ENCODE measurements at places on chromosomes 4 and X.

- no peak for DNase-seq
These were observed 1.7 kb downstream of the FGD1 start for GRCh38 chrX:54494166-54494988.

DNA sequence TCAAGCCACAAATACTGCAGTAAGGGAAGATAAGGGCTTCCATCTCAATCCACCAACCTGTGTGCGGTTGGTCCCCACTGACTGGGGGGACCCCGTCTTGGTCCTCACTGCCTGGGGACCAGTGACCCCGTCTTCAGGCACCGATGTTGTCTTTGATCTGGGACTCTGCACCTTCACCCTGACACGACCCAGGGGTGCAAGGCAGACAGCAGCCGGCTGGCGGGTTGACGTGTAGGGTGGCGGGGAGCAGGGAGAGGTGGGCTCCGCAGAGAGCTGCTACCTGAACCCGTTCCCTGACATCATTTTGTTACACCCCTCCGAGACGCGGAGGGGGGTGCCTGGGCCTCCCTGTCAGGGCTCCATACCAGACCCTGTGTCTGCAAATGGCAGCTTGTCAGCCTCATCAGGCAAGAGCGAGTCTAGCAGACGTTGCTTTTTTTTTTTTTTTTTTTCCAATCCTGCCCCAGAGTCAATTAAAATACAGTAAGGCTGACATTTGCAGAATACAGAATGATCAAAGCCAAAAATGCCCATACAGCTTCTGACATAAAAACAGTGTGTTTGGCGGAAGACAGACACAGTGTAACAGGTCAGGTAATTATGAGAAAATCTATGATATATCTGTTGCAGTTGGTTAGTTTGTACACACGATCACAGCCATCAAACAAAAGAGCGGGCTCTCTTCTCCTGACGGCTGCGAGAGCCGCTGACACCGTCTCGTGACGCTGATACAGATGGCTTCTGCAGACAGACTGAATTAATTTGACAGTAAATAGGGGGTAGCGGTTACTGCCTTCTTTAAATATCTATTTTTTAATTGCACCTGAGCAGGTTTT lies 118.6 kb downstream of the CRLF2 start:
- DNase-seq: no peak

- no peak for DNase-seq
These were observed 51.5 kb upstream of the GPRIN3 start for GRCh38 chr4:89358935-89359638.

DNA sequence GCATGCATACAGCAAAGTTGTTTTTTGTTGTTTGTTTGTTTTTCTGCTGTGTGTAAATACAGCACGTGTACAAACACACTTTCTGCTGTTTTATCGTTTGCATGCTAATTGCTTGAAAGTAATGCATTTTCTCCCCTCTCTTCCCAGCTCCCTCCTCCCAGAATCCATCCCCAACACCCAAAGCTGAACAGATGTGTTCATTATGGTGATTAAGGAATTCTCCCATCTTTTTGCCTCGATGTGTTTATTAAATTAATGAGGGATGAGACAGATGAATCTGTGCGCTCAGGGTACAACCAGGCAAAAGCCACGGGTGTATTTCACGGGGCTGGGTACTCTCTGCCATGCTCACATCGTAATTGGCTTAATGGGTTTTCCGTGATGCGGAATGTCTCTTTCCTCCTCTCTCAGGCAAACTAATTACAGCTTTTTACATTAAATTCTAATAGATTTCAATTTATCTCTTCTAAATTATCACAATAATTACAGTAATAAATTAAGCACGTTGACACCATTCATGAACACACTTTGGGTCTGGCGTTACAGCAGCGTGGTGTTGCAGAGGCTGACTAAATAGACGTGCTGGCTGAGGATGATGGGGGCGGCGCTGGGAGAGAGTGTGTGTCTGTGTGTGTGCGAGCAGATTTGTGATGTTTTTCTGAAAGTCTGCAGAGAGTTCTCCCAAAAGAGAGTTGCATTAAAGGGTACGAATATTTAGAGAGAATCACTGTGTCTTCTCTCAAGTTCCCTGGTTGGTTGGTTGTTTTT lies 117.7 kb downstream of the CRLF2 start:
- no peak for DNase-seq

GRCh38 chr4:137156807-137157206 lies 375.5 kb downstream of the PCDH18 start:
- no peak for DNase-seq

GRCh38 chr4:101039367-101039766 lies 308.0 kb downstream of the PPP3CA start:
- no peak for DNase-seq

- no peak for DNase-seq
These were observed 236.6 kb upstream of the PCDH18 start for GRCh38 chr4:137768881-137769280.

- DNase-seq: no peak
These were observed 643.8 kb upstream of the GALNTL6 start for GRCh38 chr4:171169396-171169795.

GRCh38 chrX:10900585-10901289 lies 210.4 kb upstream of the HCCS start:
- no peak for DNase-seq

DNA sequence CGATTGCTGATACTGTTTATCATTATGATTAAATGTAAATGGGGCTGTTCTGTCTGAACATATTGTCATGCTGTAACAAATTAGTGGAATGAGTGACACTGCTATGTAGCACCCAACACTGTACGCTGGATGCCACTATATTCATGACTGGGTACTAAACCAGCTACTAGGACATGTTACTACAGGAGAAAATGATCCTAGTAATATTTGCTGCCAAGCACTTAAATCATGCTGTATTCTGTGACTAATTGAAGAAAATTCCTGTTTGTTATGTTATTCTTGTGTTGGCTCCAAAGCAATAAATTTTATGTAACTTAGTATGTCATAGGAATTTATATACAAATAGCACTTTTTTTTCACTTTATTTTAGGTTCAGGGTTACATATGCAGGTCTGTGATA lies 804.2 kb downstream of the CENPC start:
- no peak for DNase-seq

GRCh38 chr4:81085291-81085690 lies 54.8 kb downstream of the BMP3 start:
- no peak for DNase-seq

DNA sequence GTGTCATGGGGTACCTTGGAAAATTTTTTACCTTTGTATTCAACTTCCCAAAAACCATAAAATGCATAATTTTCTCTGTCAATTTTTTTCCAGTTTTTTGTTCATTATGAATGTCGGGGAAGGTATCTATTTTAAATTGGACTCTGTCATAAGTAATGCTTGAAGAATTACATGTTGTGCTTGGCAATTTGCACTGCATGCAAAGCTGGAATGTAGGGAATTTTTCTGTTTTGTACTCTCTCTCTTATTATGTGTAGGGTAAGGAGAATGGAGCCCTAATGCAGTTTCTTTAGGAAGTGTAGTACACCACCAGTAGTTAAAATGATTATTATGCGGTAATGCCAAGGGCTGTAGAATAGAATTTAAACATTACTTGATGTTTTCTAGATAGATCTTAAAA lies 137.7 kb upstream of the LIMCH1 start:
- DNase-seq: no peak

DNA sequence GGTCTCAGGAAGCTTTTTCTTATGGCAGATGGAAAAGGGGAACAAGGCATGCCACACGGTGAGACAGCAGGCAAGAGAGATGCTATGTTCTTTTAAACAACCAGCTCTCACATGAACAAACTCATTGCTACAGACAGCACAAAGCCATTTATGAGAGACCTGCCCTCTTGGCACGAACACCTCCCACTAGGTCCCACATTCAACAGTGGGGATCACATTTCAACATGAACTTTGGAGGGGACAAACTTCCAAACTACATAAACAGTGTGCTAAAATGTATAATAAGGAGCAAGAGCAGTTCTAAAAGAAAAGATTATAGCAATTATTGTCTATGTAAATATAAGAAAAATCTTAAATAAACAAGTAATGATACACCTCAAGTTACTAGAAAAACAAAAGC lies 391.8 kb upstream of the CPXCR1 start:
- no peak for DNase-seq

DNA sequence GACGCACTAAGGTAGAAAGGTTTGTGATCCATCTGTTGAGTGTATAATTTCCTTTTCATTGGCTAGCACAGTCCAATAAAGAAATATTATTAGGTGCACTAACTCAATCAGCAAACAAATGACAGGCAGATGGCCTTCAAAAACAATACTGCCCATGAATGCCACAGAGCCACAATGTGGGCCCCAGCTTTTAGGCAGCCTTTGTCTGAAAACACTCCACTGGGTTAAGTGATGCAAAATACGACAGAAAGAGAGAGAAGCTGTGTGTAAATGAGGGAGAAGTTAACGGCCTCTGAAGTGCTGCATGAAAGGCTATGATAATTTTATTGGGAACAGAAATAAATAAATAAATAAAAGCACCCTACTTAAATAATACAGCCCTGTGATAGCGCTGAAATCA lies 274.6 kb downstream of the NKX6-1 start:
- DNase-seq: no peak

GRCh38 chrX:13487731-13488505 lies 81.5 kb upstream of the EGFL6 start:
- no peak for DNase-seq

- DNase-seq: no peak
These were observed 158.3 kb upstream of the TAPT1 start for GRCh38 chr4:16384576-16384975.

GRCh38 chr4:31126881-31127398 lies 406.8 kb downstream of the PCDH7 start:
- no peak for DNase-seq

DNA sequence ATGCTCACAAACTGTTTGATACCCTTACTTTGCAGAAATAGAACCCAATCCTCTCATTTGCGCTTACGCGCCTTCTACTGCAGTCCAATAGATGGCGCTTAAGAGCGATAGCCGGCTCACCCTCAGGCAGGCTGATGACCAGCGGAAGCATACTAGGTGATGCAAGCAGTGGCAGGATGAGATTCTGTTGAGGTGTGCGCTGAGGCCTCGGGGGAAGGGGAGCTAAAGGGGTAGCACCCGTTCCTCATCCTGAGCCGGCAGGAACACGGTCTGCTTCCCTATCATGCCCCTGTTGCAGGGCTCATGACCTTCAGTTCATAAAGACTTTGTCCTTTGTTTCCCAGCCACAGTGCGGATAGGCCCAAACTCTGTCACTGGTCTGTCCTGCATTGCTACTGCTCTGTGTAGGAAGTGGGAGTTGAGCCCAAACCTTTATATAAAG lies 628.9 kb downstream of the TLL1 start:
- DNase-seq: no peak

DNA sequence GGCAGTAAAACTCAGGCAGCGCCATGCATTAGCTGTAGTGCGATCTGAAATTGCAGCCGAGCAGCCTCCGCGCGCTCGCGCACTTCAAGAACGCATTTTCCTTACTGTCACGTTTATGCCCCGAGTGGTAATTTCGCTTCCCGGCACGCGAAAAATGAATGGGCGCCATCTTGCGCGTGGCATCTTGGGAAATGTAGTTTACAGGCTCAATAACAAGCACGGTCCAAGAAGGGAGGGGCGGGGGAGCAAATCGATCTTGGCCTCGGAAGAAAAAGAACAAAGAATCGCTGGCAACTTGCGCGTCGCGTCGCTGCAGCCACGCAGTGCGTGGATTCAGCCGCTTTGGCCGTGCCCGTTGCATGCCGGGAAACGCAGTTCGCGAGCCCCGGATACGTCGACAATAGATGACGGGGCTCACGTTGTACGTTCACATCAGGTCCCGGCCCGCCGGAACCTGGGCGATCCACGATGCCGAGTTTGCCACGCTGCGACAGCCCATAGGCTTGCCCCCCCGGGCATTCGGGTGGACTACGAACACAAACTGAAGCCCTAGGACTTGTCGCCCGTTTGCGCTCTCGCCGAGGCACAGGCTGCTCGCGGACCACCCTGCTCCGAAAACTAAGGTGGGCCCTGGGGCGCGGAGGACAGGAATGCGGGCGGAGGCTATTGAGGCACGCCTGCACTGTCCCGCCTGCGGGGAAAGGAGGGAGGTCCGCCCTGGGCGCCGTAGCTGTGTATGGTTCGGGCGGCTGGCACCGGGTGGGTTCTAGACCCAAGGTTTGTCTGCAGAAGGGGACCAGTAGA lies at the start of gene FTSJ1:
Gene FTSJ1, plus strand, starts transcription at position 426 of the 804 bp plus-strand sequence. CDS start 1,849 bp downstream, outside the sequence.
- DNase-seq: peak; percentile 45

GRCh38 chr4:124437853-124438495 lies 274.6 kb downstream of the ANKRD50 start:
- no peak for DNase-seq

DNA sequence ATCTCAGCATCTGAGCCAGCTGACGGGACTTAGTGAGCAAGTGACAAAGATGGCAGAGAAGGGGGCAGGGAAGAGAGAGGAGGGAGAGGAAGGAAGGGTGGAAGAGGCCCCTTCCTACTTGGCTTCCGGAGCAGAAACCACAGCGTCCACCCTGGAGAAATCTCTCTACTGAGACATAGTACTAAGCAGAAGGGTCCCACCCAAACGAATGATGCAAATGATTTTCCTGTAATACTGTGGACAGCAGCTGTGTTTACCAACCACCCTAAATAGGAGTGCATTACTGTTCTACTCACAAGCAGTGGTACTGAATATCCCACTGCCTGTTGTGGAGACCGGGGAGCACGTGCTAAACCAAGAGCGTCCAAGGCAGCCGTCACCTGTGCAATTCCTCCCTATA lies 29.4 kb downstream of the DTHD1 start:
- no peak for DNase-seq

GRCh38 chr4:161404346-161405110 lies 759.3 kb downstream of the FSTL5 start:
- no peak for DNase-seq

GRCh38 chrX:17913801-17914200 lies 52.7 kb upstream of the RAI2 start:
- no peak for DNase-seq

DNA sequence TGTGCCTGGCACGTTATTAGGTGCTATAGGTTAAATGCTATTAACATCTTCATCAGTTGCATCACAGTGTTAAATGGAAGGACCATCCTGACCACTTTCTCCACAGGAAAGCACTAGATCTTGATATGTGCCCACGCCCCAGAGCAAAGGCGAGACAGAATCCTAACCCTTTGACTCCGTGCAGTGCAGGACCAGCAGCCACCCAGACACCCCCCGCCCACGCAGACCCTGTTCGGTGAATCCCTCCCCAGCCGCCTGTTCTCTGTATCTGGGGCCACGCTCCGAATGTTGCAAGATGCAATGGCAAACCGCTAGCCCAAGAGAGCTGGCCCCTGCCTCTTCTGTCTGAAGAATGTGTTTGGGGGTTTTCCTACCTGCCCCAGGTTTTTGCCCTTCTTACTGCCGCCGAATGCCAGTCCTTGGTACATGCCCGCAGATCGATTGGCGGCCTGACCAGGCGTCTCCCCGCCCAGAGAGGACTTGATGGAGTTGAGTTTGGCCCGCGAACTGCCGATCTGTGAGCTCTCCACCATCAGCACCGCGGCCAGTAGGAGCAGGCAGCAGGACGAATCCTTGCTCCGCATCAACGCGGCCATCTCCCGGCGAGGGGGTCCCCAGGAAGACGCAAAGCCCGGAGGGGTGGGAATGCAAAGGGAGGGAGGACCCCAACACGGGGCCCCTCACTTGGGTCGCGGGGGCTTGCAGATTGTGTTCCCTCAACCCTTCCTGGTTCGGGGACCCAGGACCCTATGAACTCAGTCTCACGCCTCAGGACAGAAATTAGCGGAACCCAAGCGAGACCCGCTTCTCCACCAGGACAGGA lies 906 bp downstream of the DKK2 start:
- DNase-seq: no peak

GRCh38 chr4:139266208-139266582 lies 13.8 kb downstream of the MGARP start:
- DNase-seq: no peak

- DNase-seq: no peak
These were observed 239.9 kb downstream of the PCDH10 start for GRCh38 chr4:133389029-133389428.

GRCh38 chr4:84239278-84239845 lies 259.7 kb downstream of the NKX6-1 start:
- DNase-seq: no peak

All from esophagus squamous epithelium (tissue), 5 donors.